ENCODE measurements at places on chromosomes 12 and 14. TPM values are rescaled to one million over a fixed set of nuclear protein-coding genes. Genes with fewer than 3 reads are reported as not detected.

GRCh38 chr12:12977231-12977630, 22.8 kb downstream of the HEBP1 start:
- DNase-seq: no peak

DNA sequence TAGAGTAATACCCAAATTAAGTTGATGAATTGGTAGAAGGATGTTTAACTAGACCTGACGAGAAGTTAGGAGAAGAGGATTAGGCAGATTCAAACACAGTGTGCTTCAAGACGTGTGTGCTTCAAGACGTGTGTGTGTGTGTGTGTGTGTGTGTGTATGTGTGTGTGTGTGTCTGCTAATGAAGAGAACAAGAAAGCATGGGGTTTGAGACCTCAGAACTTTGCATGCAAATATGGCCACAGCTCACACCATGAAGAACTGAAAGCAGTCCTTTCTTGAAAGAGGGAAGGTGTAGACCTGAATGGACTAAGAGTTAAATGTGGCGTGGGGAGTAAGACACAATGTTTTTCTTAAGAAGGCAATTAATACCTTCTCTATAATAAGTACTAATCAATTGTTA, 32.5 kb upstream of the SSPN start:
- DNase-seq: no peak

KCNC2 gene
- polyA plus RNA-seq: 0.60 TPM

GRCh38 chr14:61099216-61099835, 118.3 kb downstream of the SLC38A6 start:
- no peak for DNase-seq

DNA sequence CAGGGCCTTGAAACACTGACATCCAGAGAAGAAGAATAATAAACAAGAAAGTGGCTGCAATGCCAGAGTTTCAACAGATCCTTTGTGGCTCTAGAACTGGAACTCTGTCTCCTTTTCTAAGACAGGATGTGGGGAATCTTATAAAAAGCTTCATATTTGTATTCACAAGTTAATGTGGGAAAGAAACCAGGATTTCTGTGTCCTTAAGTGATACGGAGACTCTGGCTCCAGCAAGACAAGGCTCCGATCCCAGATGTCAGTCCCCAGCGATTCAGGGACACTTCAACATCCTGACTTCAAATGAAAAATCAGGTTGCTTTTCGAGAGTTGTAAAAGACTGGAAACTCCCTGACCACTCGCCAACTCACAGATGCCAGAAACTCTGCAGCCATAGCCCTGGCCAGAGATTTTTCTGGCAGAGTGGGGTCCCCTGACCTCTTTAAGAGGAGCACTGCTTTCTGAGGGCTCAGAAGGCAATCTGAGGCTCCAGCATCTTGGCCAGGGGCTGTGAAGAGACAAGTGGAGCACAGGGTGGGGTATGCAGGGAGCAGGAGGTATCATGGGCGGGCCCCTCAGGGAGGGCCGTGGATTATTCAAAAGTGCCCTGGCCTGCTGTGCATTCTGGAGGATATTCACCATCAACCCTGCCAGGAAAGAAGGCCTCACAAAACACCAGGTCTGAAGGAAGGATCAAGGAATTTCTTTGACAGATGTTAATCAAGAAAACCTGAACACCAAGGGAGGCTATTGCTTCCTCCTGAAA, 53.3 kb downstream of the TMX1 start:
- peak; percentile 81 for DNase-seq

- DNase-seq: no peak
Observed at GRCh38 chr12:85805654-85806053, 30.6 kb downstream of the RASSF9 start.

GRCh38 chr12:48997719-48998496, 1.3 kb downstream of the DDN start:
- DNase-seq: no peak

FOXN4 gene
- 0.31 TPM for polyA plus RNA-seq

TSPAN11 gene
- polyA plus RNA-seq: 7.2 TPM

FIGNL2 gene
- polyA plus RNA-seq: 0.82 TPM

- no peak for DNase-seq
Observed at GRCh38 chr12:30930238-30930637, 3.7 kb downstream of the TSPAN11 start.

DNA sequence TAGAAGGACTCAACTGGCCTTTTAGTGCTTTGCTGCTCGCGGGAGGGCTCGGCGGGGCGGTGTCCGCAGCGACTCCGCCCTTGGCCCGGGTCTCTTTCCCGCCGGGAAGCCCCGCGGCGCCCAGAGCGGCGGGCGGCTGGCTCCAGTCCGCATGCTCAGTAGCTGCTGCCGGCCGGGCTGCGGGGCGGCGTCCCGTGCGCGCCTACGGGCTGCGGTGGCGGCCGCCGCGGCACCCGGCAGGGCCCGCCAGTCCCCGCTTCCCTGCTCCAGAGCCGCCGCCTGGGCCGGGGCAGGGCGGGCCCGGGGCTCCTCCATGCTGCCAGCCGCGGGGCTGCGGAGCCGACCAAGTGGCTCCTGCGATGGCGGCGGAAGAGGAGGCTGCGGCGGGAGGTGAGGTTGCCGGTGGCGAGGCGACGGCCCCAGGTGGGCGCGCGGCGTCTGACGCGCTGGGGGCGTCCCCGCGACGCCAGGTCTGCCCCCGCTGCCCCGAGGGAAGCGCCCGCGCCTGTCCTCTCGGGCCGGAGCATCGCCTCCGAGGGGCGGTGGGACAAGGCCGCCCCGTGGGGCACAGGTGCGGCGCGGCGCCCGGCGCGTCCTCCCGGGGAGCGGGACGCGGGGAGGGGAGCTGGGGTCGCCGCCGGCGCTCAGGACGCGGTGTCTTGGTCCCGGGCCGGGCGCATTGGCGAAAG, at the start of gene BMAL2:
Gene BMAL2, plus strand, starts transcription at position 123 of the 689 bp plus-strand sequence. Its CDS starts 237 bp downstream, at position 360.
- DNase-seq: no peak

DNA sequence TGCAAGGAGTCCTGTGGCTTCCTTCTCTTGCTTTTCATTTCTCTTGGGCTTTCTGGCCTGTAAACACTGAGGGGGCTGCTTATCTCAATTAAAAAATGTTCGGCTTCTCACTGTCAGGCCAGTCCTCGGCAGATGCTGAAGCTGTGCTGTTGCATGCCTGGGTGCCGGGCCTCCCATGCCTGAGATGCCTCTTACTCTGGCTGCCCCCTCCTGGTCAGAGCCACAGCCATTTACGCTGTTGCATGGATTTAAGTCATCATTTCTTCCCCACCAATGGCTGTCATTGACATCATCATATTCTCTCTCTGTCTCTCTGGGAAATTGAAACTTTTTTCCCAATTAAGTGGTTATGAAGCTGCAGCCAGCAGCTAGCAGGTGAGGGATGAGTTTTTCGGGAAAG, 53.7 kb downstream of the FOXN4 start:
- no peak for DNase-seq

- DNase-seq: no peak
Observed at GRCh38 chr14:100525615-100526014, 61.6 kb downstream of the BEGAIN start.

GRCh38 chr14:51533160-51533559, 118.5 kb upstream of the FRMD6 start:
- no peak for DNase-seq

DNA sequence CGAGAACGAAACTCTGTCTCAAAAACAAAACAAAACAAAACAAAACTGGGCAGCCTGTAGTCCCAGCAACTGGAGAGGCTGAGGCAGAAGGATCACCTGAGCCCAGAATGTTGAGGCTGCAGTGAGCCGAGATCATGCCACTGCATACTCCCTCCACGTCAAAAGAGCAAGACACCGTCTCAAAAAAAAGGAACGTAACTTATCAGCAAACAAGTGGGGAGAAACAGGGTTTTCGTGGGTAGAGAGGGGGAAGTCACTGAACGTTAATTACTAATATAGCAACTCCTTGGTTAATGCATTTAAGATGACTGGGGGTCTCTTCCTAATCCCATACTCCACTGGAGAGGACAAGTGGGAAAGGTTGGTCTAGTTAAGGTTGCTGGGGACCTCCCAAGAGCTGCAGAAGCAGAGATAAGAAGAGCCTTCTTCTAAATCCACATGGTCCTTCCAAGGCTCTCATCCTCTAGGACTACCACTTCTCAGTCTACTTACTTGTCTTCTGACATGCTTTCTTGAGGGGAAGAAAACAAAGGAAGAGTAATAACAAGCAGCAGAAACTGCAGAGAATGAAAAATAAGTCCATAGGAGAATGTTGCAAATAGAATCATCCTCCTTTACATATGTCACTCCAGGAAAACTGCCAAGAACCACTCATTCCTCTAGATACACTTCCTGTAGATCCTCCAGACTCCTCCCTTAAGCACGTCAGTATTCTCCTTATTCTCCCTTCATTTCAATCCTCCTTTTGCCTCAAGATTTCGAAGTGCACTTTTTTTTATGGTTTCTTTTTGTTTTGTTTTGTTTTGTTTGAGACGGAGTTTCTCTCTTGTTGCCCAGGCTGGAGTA, 5.8 kb downstream of the NUMB start:
- DNase-seq: peak; percentile 73

DNA sequence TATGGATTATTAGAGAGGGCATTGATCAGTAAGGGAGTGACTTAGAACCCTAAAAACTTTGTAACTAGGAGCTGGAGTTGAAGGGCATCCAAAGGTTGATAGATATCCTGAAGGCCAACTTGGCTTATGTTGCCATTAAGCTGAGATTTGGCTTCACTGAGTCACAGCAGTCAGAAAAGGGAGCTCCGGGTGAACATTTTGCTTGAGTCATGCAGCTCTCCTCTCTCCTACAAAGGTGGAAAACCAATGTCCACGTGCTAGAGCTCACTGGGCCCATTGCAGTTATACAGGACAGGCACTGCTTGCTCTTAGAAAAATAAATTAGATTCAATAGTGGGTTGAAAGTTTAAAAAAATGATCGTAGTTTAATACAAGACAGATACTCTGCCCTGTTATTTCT, 87.3 kb upstream of the LRIG3 start:
- DNase-seq: no peak

KRT1 gene
- not detected for polyA plus RNA-seq

GRCh38 chr12:126811391-126811790, 1455.6 kb upstream of the TMEM132C start:
- no peak for DNase-seq

DNA sequence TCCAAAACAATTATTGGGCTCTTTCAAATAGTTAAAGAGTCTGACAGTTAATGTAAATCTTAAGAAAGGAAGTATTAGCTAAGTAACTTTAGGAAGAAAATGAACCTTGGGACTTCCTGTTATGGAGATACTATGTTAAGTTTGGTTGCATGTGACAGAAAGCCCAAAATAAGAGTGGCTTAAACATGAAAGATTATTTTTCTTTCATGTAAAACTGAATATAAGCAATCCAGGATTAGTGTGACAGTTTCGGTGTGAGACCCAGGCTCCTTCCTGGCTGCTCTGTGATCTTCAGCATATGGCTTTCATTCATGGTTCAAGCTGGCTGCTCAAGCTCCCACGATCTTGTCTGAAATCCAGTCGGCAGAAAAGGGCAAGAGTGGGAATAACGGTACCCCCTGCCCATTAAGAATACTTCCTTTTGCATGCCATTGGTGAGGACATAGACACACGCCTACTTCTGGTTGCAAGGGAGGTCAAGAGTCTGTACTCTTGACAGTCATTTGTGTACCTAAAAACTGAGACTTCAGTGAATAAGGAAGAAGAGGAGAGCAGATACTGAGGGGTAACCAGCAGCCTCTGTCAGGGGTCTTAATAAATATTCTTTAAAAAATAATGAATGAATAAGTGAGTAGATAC, 2.2 kb upstream of the RPAP3 start:
- DNase-seq: no peak

DNA sequence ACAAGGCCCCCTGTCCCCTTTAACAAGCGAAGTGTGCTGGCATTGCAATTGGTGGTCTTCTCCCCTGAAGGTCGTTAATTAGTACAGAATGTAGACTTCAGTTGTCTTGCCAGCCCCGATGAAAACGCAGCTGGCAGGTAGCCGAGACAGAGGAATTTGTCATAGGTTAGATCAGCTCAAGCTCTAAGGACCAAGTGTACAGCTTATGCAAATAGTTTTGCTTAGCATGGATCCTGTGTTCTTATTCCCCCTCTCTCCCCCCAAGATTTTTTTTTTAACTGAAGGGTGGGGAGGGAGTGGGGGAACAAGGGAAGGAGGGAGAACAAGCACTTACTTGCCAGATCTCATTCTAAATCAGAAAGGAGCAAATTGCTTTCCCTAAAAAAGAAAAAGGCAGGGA, 58.6 kb upstream of the PARP11 start:
- no peak for DNase-seq

CSRP2 gene
- 41.5 TPM for polyA plus RNA-seq

- no peak for DNase-seq
Observed at GRCh38 chr14:92464156-92464555, 49.4 kb upstream of the RIN3 start.

DNA sequence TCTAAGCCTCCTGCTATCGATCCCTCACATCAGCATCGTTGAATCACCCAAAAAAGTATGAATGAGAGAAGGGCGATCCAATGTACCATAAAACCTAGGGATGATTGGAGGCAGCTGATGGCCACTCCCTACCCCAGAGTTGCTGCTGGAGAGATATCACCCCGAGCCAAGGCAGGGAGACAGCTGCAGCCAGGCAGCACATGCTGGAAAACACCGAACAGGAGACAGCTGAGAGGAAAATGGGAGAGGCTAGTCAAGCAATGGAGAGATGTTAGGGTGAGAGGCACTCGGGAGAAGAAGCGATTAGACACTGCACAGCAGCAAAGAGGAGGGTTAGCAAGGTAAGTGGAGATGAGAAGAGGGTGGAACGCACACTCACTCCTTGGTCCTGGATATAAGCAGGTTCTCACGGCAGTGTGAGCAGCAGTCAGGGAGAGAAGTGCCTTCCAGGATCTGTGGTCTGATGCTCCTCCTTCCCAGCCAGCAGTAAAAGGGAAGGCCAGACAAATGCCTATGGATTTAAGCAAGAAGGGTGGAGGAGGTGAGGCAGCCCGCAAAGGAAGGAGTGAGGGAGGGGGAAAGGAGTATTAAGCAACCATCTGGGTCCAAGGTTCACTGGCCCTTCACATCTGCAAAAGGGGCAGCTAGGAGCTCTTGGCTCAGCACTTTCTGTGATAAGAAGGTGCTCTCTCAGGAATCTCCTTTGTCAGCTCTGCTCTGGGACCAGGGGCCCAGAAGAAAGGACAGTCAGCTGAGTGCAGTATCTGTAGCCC, at the start of gene SLC7A7:
Gene SLC7A7, minus strand, starts transcription at position 495 of the 773 bp plus-strand sequence. CDS start 2,037 bp downstream, outside the sequence.
- no peak for DNase-seq

GRCh38 chr12:3571323-3571722, 80.3 kb downstream of the PRMT8 start:
- no peak for DNase-seq

- DNase-seq: no peak
Observed at GRCh38 chr12:2751686-2752085, 43.1 kb upstream of the FKBP4 start.

RNU7-1 gene
- not detected for polyA plus RNA-seq

POMT2 gene
- 36.9 TPM for polyA plus RNA-seq

DNA sequence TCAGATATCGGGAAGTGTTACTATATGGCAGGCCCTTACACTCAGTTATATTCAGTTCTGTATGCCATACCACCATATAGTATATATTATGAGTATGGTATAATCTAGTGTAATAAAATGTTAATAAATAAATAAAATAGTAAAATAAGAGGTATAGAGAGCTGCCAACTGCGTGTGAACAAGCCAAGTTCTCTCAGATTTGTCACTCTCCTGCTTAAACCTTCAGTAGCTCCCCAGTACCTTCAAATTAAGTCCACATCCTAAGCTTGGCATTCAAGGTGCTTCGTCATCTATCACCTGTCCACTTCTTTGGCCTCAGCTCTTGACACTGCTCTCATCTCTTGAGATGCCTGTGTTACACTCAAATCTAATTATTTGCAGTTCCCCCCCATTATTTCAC, 12.8 kb upstream of the CREBL2 start:
- DNase-seq: no peak

RNF212B gene
- polyA plus RNA-seq: not detected
